ENCODE measurements at places on chromosomes 7 and 10. TPM values are rescaled to one million over a fixed set of nuclear protein-coding genes. Genes with fewer than 3 reads are reported as not detected.

DNA sequence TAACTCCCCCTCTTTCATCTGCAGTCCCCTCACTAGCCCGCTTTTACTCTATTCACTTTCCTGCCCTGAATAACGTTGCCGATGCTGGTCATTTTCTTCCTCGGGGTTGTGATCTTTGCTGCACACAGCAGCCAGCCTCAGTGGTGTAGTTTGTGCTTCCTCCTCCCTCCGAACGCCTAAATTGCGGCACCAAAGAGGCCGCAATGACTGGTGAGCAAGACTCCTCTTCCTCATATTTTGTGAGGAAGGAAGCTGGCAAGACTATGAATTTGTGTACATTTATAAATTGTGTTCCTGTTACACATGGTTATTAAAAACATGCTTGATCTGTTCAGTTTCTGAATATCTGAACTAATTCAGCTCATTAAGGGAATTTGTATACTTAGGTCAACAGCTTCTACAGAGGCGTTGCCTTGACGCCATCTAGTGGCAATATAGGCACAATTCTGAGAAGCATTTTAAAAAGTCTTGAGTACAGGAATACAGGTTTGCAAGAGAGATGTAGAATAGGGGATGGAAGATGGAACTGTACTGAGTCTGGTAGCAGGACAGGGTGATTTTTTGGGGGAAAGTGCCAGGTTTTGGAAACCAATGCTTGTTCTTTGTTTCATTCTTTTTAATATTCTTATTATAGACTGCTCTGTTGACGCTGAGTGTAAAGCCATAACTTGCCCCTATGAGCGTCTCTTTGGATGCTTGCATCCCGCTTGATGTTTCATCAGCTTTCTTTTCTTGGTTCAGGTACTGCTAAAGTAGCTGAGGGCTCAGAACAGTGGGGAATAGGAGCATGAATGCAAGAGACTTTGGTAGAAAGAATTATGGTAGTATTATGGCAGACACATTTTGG is 4.1 kb upstream of the TAS2R5 start:
- H3K4me3 ChIP-seq: no peak overlapping the region
- no peaks in the 10 kb centered on the region for H3K27me3 ChIP-seq
- H3K27ac ChIP-seq: no peak overlapping the region
- DNase-seq: no peak
- H3K4me1 ChIP-seq: no peaks in the 10 kb centered on the region

DNA sequence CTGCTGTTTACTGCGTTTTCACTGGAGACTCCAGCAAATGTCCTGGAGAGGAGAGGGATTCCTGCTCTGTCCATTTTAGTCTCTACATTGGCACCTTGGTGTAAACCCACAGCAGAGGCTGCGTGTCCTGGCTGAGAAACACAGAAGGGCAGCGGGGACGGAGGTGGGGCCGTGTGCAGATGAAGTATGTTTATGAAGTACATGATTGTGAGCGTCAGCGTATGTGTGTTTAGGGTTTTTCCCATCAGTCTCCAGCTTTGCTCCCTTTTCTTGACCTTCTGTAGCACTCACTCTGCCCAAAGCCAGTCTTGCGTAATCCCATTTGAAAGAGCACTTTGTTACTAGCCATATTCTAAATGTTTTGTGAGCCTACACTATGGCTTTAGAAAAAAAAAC is 750.7 kb upstream of the SORCS1 start:
- peak overlapping the region; percentile 34 for H3K4me3 ChIP-seq
- H3K27me3 ChIP-seq: peaks cover 34% of the 10 kb centered on the region
- DNase-seq: no peak
- H3K27ac ChIP-seq: no peak overlapping the region
- no peaks in the 10 kb centered on the region for H3K36me3 ChIP-seq

GRCh38 chr10:133489816-133490588 is 36.3 kb downstream of the SCART1 start:
- no peak overlapping the region for H3K4me3 ChIP-seq
- no peaks in the 10 kb centered on the region for H3K4me1 ChIP-seq
- no peaks in the 10 kb centered on the region for H3K36me3 ChIP-seq
- DNase-seq: no peak

GRCh38 chr10:60387531-60387930 is 2.1 kb downstream of the ANK3 start:
- H3K4me3 ChIP-seq: no peak overlapping the region
- DNase-seq: no peak
- H3K36me3 ChIP-seq: no peaks in the 10 kb centered on the region
- H3K27ac ChIP-seq: no peak overlapping the region
- peaks cover 8% of the 10 kb centered on the region for H3K4me1 ChIP-seq
- no peaks in the 10 kb centered on the region for H3K27me3 ChIP-seq

Gene AKR1C1
- 14.6 TPM for total RNA-seq

DNA sequence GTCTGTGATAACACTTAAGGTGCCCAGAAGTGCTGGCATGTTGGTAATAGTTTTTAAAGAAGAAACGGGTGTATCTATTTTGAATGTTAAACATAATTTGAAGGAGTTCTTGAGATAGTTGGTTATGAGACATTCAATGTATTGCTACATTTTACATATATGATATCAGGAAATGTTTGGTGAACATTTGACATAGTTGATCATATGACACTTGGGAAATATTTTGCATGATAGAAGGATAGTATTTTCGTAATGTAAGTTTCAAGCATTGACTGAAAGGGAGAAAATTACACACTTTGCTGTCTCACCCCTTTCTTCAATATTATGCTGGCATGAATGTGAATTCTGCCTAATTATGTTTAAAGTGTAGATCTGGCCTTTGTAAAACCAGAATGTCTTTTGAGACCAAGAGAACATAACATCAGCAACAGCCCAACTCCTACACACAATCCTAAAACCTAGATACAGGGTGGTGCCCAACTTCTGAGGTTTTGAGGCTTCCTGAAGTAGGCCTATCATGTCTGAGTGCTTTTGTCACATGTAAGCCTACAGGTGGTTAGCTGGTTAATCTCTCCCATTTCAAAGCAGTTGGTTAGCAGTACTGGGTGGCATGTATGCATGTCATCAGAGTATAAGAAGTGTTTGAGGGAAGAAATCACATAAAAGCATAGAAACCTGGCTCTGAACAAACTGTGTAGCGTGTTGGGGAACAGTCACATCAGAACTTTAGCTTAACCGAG is 2.1 kb downstream of the ADD3 start:
- H3K4me1 ChIP-seq: no peaks in the 10 kb centered on the region
- peak overlapping the region; percentile 83 for H3K4me3 ChIP-seq
- peak overlapping the region; percentile 91 for H3K27ac ChIP-seq

Gene LAMB1
- total RNA-seq: 172 TPM

- DNase-seq: no peak
- H3K36me3 ChIP-seq: no peaks in the 10 kb centered on the region
- no peaks in the 10 kb centered on the region for H3K27me3 ChIP-seq
Observed at GRCh38 chr7:38681882-38682281, 50.7 kb upstream of the AMPH start.

GRCh38 chr10:11180228-11180627 is 162.6 kb downstream of the CELF2 start:
- no peak overlapping the region for H3K27ac ChIP-seq
- no peak for DNase-seq
- H3K4me3 ChIP-seq: no peak overlapping the region
- H3K36me3 ChIP-seq: peaks cover 16% of the 10 kb centered on the region
- H3K4me1 ChIP-seq: peaks cover 17% of the 10 kb centered on the region
- no peaks in the 10 kb centered on the region for H3K27me3 ChIP-seq

DNA sequence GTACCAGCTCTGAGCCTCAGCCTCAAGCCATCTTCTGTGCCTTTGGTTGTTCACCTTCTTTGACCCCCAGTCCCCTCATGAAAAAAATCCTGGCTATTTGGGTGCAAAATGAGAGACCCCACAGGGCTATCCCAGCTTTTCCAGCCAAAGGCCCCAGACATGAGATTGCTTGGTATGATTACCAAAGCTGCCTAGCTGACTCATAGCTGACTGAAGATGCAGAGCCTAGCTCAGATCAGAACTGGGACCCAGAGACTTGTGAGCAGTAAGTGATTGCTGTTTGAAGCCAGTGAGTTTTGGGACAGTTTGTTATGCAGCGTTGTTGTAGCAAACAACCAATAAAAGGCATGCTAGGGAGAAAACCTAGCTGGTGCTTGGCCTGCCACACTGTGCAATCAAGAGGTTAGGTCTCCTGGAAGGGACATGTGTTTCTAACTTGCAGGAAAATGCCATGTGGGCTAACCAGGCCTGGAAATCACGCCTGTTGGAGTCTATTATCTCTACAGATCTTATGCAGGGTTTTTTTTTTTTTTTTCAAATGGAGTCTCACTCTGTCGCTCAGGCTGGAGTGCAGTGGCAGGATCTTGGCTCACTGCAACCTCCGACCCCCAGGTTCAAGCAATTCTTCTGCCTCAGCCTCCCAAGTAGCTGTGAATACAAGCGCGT is 48.0 kb upstream of the DAGLB start:
- no peaks in the 10 kb centered on the region for H3K4me1 ChIP-seq
- no peak overlapping the region for H3K4me3 ChIP-seq
- H3K36me3 ChIP-seq: no peaks in the 10 kb centered on the region
- no peak overlapping the region for H3K27ac ChIP-seq

DNA sequence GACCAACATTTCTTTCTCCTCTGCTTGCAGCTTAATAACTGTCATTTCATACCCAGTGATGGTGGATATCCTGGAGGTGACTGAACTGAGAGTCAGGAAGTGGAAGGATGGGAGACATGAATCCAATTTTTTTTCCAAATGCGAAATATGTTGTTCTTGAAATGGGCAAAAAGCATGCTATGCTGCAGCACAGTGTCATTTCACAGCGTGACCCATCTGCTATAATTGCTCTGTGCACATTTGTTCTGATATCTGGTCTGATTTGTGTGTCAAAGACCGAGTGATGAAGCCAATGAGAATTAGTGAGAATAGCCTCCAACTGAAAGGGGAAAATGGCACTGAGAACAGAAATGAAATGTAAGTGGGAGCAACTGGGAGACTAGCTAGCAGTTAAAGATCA is 329.6 kb upstream of the PHYHIPL start:
- no peaks in the 10 kb centered on the region for H3K36me3 ChIP-seq
- H3K4me1 ChIP-seq: no peaks in the 10 kb centered on the region
- DNase-seq: no peak
- no peak overlapping the region for H3K27ac ChIP-seq
- H3K4me3 ChIP-seq: no peak overlapping the region

DNA sequence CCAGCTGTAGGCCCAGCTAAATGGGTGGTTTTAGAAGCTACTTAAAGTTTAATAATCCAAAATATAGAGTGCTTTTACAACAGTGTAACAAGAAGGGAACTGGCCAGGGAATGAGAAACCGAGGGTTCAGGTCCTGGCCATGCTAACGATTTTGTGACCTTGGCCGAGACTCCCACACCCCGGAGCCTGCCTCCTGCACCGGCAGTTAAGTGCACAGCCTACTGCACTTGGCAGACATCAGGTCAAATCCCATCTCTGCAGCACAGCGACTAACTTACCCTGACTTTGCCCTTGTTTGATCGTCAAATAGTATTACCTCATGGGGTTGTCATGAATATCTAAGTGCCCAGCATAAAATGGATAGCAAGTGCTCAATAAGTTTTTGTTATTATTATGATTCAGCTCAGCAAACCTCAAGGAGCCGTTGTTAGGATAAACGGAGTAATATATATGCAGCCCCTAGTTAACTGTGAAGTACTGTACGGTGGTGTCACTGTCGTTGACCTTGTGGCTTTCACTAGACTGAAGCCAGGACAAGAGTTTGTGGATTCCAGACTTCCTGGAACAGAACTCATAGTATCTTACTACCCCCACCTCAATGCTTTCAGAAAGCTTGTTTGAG is 35.5 kb downstream of the LYZL1 start:
- H3K27me3 ChIP-seq: no peaks in the 10 kb centered on the region
- no peaks in the 10 kb centered on the region for H3K36me3 ChIP-seq
- H3K27ac ChIP-seq: no peak overlapping the region
- peaks cover 38% of the 10 kb centered on the region for H3K4me1 ChIP-seq
- H3K4me3 ChIP-seq: no peak overlapping the region
- no peak for DNase-seq

GRCh38 chr7:8699875-8700624 is 266.6 kb downstream of the NXPH1 start:
- no peaks in the 10 kb centered on the region for H3K27me3 ChIP-seq
- no peak for DNase-seq
- H3K27ac ChIP-seq: no peak overlapping the region
- no peaks in the 10 kb centered on the region for H3K36me3 ChIP-seq

Gene ANLN
- total RNA-seq: 4.6 TPM

DNA sequence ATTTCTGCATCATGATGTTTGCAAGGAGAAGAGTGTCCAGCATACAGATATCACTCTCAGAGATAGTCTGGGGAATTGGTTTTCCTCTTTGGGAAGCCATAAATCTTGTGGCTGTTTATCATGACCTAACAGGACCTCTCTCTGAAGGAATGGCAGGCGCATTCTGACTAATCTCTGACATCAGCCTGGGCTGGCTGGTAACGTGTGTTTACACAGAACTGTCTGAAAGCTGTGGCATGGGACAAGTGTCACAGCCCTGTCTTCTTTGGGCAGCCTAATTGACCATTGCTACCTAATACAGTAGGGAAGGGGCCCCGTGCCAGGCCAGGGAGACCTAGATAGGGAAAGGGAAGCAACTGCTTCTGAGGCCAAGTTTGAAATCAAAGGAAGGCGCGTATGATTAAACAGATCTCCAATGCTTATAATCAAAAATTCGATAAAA is 73.9 kb upstream of the CABCOCO1 start:
- no peak overlapping the region for H3K4me3 ChIP-seq
- no peak for DNase-seq
- H3K27ac ChIP-seq: no peak overlapping the region
- H3K4me1 ChIP-seq: no peaks in the 10 kb centered on the region
- H3K27me3 ChIP-seq: no peaks in the 10 kb centered on the region
- H3K36me3 ChIP-seq: no peaks in the 10 kb centered on the region

DNA sequence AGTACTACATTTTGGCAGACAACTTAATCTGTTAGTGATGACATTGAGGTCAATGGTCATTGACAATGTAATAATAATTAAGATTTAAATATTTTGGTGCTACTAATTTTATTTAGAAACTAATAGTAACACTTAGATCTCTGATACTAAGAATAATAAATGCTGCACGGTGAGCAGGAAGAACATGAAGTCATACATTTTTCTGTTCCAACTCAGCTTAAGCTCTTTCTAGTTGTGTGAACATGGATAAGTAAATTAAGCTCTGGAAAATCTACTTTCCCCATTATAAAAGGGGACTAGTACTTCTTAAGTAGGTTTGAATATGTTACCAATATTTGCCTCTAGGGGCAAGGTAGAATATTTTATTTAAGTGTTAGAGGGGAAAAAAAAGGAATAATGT is 65.9 kb upstream of the MEOX2 start:
- no peak overlapping the region for H3K4me3 ChIP-seq
- H3K27me3 ChIP-seq: no peaks in the 10 kb centered on the region
- H3K27ac ChIP-seq: peak overlapping the region; percentile 13
- no peak for DNase-seq
- no peaks in the 10 kb centered on the region for H3K36me3 ChIP-seq

DNA sequence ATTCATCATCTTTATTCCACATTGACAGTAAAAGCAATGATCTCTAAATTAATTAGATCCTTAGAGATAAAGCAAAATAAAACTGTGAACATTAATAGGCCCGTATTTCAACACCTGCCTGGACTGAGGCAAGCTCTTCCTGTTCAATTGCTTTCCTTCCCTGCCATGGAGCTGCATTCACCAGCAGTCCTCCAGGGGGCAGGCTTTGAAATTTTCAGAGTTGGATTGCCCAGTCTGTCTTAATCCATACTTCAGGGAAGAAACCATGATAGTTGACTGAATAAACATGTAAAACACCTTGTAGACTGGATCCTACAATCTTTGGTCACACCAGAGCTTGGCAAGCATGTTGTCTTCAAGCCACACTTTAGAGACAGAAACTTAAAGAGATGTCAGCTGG is 936.6 kb downstream of the NRG3 start:
- no peaks in the 10 kb centered on the region for H3K4me1 ChIP-seq
- H3K36me3 ChIP-seq: no peaks in the 10 kb centered on the region
- H3K27ac ChIP-seq: no peak overlapping the region
- H3K4me3 ChIP-seq: no peak overlapping the region
- no peaks in the 10 kb centered on the region for H3K27me3 ChIP-seq
- DNase-seq: no peak
